ENCODE measurements at places on chromosomes 13 and 19.
A peak's percentile ranks its signal among the peaks of the same experiment; 100 is the strongest.

DNA sequence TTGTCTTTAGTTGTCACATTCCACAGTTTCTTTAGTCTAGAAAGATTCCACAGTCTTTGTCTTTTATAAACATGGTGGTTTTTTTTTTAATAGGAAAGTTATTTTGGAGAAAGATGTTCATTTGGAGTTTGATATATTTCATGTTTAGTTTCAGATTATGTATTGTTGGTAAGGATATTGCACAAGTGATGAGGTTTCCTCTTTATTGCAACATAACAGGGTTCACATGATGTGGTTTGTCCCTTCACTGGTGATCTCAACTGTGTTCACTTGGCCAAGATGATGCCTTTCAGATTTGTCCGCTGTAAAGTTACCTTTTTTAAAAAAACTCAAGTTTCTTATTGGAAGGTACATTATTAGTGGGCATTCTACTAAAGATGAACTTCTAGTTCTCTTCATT lies 3.2 kb downstream of the ZNF230 start:
- DNase-seq = no peak

DNA sequence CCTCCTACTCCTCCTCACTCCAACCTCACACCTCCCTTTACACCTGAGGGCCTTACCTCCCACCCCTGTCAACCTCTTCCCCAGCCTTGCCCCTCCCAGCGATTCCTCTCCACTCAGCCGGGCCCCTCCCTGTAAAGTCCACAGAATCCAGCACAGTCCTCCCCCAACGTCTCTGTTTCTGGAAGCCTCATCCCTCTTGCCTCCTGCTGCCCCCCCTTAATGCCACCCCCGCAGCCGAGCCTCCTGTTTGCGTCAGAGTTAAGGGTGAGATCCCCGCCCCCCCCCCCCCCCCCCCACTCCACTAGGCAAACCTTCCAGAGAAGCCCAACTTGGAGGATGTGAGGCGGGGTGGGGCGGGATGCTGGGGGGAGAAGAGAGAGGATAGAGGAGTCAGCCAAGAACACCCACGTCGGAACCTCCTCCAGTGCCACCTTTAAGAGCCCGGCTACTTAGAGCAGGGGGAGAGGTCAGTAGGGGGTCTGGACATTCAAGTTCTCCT lies 2.1 kb downstream of the UNC13A start:
- DNase-seq = no peak

- no peak for DNase-seq
These were observed 9.8 kb downstream of the ATP4B start for GRCh38 chr13:113648216-113648610.

- DNase-seq = no peak
These were observed 49.7 kb downstream of the UBL3 start for GRCh38 chr13:29800687-29801086.

GRCh38 chr13:21668732-21669275 lies 2.1 kb upstream of the FGF9 start:
- no peak for DNase-seq

DNA sequence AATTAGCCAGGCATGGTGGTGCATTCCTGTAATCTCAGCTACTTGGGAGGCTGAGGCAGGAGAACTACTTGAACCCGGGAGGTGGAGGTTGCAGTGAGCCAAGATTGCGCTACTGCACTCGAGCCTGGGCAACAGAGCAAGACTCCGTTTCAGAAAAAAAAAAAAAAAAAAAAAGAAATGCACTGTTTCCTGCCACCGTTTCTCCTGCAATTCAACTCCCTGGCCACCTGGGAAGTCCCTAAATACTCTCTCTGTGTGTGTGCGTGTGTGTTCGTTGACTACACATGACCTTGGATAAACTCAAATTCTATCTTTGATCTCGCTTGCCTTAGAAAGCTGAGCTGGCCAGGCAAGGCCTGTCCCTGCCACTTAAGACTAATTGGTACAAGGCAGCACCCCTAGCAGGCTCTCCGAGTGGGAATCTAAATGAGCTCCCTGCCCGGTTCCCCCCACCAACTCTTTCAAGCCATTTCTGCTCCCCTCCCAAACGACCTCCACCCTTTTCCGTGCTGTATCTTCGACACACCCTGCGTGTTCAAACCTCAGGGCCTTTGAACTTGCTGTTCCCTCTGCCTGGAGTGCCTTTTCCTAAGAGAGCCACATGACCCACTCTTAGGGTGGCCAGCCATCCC lies 5.2 kb upstream of the BCAT2 start:
- no peak for DNase-seq

DNA sequence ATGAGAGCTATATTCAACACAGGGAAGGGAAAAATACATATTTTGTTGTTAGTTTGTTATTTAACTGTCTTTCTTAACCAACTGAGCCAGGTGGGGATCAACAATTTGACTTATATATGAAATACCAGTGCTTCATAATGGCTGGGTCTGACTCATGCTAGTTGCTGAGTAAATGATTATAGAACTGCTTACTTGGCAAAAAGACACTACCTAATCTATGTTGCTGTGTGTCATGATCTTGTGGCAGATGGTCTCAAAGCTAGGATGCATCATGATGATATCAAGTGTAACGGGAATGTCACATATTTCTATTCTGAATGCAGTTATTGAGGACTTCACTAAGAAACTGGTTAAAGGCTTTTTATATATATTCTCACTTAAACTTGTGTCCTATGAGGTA lies 727.4 kb upstream of the SLITRK1 start:
- DNase-seq = no peak

- no peak for DNase-seq
These were observed 50.7 kb upstream of the SLC15A1 start for GRCh38 chr13:98803111-98803561.

- DNase-seq = no peak
These were observed 2.4 kb downstream of the SMG9 start for GRCh38 chr19:43752287-43752875.

DNA sequence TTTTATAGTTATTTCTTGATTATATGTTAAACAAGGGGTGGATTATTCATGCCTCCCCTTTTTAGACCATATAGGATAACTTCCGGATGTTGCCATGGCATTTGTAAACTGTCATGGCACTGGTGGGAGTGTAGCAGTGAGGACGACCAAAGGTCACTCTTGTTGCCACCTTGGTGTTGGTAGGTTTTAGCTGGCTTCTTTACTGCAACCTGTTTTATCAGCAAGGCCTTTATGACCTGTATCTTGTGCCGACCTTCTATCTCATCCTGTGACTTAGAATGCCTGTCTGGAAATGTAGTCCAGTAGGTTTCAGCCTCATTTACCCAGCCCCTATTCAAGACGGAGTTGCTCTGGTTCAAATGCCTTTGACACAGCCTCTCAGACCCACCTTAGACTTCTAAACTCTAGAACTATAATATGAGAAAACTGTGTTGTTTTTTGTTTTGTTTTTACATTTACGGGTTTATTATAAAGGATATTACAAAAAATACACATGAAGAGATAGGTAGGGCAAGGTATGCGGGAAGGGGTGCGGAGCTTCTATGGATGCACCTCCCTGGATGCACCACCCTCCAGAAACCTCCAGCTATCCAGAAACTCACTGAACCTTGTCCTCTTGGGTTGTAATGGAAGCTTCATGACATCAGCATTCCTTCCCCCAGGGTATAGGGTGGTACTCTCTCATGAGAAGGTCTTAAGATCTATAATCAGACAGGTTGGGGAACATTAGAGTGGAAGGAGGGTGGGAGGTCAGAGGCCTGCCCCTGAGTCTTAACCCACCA lies 15.8 kb upstream of the SPRYD7 start:
- no peak for DNase-seq

DNA sequence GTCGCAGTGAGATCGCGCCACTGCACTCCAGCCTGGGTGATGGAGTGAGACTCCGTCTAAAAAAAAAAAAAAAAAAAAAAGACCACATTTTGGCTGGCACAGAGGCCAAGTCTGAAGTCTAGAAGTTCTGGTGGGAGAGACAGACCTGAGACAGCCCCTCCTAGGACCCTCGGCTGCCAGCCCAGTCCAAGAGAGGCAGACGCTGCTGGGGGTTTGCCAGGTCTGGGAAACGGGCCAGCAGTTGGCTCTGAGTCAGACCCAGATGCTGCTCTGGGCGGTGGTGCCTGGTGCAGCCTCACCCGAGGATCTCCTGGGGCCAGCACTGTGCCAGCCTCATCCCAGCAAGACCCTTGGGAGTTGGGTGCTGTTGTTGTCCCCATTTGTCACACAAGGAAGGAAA lies 5.8 kb downstream of the FCHO1 start:
- peak; percentile 89 for DNase-seq

DNA sequence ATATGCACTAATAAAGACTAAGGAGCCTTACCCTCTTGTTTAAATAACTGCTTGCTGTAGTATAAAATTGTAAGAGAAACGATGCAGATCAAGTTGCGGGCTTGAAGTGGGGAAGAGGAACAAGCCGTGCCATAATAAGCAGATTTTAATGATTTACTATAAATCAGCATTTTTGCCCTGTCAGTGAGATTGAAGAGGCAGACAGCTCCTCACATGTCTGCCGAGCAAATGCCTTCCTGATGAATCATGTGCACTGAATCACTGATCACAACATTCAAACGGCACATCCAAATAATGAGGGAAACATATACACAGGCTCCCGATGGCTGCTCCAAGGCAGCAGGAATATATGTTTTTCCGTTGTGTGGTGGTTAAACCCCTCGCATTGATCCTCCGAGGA lies 282.9 kb downstream of the TSHZ3 start:
- DNase-seq = no peak

DNA sequence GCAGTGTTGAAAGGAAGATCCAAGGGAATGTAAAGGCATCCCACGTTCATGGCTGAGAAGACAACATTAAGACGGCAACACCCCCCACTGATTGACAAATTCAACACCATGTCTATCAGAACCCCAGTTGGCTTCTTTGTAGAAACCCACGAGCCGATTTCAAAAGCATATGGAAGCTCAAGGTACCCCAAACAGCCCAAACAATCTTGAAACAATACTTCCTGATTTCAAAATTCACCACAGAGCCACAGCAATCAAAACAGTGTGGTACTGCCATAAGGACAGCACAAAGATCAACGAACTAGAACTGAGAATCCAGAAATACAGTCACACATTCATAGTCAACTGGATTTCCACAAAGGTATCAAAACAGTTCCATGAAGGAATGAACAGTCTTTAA lies 6.2 kb downstream of the MIER2 start:
- no peak for DNase-seq

DNA sequence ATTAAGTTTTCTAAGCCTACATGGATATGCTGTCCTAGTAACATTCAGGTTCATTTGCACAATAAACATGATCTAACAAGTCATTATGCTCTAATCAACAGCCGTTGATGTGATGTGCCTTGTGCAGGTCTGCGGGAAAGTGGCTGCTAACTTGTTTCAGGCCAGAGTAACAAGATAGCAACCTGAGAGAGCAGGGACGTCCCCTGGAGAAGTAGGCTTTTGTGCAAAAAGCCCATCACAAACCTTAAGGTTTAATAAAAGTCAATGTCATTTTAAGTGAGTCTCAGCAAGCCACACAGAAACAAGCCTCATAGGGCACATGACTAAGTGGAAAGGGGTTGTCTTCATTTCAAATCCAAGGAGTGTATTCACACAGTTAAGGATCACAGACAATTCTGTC lies 17.6 kb downstream of the FOXO1 start:
- no peak for DNase-seq

- peak; percentile 69 for DNase-seq
These were observed 44.5 kb upstream of the GTF3A start for GRCh38 chr13:27379694-27380641.

- DNase-seq = peak; percentile 54
These were observed 60.0 kb downstream of the TPT1 start for GRCh38 chr13:45280751-45281634.

DNA sequence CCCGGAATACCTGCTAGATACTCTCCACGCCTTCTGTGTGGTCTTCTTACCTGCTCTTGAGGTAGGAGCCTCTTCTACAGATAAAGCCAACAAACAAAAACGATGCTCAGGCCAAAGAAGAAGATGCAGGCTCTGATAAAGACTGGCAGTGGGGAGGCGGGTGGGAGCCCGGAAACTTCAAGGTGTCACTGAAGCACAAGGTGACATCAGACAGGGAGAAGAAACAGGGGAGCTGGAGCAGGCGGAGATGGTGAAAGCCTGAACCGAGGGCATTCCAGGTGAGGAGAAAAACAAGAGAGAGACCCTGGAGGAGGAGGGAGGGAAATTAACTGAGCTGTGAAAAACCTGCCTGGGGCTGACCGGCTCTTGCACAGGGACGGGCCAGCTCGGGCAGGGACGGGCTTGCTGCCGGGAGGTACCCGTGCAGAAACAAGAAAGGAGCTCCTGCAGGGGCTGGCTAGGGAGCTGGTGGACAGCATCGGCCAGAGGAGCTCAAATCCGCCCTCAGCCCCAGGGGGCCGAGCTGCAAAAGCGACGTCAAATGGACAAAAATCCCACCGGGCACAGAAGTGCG lies 19.0 kb downstream of the GNG7 start:
- no peak for DNase-seq

- no peak for DNase-seq
These were observed 81.2 kb upstream of the RNF113B start for GRCh38 chr13:98258226-98258625.

All from NCI-H1092 treated with DMSO at 0.1 percent for 48 hours (cell line).